Nucleus accumbens (tissue), 56 donors: ENCODE measurements at places on chromosomes 4 and X.

DNA sequence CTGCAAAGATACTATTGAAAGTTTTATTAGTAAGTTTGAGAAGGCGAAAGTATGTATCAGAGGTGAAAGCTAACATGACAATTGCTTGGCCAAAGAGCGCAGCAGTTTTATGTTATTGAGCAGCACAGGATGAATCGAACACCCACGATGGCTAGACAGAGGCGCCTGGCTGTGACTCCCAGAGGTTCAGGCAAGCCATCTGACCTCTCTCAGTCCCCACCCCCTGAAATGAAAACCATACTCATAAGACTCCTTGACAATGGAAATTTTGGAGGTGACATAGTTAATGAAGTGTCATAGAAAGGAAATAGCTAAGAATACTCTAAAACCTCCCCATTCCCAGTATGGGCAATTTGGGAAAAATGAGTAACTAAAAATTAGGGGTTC, 70.6 kb downstream of the MGST2 start:
- no peak for DNase-seq

GRCh38 chr4:107183155-107183774, 147.2 kb upstream of the DKK2 start:
- DNase-seq: no peak

DNA sequence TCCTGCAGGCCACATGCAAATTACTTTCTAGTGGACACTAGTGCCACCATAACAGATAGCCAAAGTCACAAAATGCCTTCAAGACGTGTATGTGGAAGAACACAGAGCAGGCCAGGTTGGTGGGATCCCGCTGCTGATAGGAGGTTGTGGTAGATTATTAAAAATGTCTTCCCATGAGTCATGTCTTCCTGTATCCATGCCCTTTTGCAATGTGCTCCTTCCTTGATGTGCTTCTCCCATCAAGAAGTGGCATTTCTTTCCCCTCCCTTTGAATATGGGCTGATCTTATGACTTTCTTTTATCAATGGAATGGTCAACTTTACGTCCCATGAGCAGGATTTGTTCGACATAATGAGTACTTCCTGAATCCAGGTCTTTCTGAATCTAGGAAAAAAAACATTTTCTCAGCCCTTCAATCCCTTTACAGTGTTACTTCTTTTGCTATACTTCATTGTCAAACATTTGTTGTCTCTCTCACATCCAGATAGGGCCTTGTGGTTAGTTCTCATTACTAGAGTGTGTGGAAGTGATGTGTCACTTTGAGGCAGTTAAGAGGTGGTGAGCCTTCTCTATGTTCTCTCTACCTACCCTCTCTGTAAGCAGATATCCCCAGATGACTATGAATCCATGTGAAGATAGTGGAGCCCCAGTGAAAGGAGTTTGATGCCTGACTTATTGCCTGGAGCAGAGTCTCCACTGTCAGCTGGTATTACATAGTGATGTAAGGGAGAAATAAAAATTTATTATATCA, 519.2 kb upstream of the DIPK2B start:
- no peak for DNase-seq

GRCh38 chr4:100816436-100817045, 298.7 kb upstream of the EMCN start:
- no peak for DNase-seq

GRCh38 chr4:80913381-80913780, 117.1 kb upstream of the BMP3 start:
- no peak for DNase-seq

- peak; percentile 53 for DNase-seq
Observed at GRCh38 chr4:140151699-140152012, 2.3 kb downstream of the MAML3 start.

DNA sequence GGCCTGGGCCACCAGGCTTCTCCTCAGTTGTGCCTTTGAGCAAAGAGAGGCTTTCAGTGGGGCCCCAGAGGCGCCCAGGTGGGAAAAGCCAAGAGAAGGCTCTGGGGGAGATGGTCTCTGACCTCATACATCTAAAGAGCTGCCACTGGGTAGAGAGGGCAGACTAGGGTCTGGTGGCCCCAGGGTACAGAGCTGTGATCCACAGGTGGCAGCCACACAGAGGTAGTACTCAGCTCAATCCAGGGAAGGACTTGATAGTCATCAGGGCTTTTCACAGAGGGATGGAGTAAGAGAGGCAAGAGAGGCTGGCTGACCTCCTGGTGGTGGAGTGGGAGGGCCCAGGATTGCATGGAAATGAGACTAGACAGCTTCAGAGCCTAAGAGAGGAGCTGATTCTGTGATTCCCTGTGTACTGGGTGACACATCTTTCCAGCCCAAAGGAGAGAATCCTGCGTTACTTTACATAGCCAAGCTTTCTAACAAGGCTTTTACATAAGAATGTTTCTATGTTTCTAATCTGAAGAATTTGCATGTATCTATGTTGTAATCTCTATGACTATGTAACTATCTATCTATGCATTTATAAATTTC, 53.2 kb upstream of the PJA1 start:
- DNase-seq: no peak

DNA sequence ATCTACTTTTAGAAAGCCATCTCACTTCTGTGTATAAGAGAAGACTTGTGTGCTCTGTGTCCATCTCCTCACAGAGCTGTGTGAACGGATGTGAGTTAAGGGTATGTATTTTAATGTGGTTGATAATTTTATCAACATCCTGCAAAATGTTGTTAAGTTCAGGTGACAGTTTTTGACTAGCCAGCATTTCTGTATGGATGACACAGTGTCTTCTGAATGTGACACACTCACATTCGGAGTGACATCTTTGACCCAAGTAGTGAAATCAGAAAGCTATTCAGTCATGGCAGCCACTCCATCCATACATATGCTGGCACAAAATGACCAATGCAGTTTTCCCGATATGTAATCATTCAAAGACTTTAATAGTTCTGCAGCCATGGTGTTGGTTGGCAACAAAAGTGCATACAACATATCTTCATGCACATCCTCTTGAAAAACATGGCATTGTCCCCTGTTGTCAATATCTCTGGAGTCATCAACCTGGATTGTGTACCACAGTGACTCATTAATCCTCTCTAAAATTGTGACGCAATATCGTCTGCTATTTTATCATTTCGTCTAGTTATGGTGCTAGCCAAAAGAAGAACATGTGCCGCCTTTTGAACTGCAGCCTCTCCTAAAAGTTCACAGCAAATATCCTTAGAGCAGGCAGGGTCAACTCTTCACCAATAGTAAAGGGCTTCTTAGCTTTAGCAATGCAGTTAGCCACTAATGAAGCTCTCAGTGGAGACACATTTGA, 6.8 kb upstream of the FGF2 start:
- no peak for DNase-seq

- no peak for DNase-seq
Observed at GRCh38 chr4:110310795-110311194, 112.4 kb upstream of the ELOVL6 start.

DNA sequence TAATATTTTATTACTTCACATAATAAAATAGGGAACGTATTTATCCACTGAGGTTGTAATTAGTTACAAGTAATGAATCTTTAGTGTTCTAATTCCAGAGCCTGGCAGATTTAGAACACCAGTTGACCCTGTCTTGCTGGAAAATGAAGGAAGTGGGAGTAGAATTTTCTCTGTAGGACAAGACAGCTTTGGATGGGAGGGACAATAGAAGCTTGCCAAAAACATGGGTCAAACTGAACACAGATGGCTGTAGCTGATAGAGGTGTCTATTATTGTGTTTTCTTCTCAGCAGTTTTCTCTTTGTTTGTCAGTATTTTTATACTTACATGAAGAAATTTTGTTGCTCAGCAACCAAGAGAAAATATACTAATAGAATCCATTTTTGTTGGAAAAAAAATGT, 20.2 kb downstream of the FAT4 start:
- DNase-seq: no peak

DNA sequence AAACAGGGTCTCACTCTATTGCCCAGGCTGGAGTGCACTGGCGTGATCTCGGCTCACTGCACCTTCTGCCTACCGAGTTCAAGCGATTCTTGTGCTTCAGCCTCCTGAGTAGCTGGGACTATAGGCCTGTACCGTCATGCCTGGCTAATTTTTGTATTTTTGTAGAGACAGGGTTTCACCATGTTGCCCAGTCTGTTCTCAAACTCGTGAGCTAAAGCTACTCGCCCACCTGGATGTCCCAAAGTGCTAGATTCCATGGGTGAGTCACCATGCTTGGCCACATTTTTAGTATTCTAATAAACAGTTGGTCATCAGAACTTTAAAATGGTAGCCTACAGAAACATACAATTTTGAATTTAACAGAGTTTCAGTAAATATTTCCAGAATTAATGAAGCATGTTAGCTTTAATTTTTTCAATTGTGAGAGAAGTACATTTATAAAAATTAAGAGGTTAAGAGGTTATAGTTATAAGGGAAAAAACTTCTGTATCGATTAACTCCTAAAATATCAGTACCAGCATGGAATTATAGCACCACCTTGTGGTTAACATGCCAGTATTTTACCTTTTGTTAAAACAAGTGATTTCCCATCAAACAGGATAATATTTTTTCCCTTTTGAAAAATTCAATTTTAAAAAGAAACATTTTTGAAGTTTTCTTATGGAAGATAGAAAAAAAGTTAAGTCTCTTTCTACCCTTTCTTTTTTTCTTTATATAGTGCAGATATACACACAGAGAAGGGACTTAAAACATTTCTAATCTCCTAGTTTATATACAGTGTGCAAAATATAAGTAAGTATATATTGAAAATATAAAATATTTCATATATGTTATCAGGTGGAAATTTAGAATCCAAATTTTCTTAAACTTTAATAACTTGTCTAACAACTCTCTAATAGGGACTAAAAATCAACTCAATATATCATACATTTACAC, 35.4 kb downstream of the CEP44 start:
- DNase-seq: no peak

DNA sequence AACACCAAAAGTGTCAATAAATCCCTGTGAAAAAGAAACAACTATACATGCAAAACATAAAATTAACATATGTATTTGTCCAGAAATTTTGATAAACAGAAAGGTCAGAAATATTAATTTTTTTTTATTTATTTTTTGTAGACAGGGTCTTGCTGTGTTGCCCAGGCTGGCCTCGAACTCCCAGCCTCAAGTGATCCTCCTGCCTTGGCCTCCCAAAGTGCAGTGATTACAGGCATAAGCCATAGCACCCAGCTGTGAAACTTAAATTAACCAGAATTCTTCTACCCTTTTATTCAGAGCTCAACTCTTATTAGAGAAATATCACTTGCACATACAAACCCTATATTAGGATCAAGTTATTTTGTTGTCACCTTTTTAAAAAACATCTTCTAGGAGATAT, 16.2 kb downstream of the ANAPC10 start:
- DNase-seq: no peak

DNA sequence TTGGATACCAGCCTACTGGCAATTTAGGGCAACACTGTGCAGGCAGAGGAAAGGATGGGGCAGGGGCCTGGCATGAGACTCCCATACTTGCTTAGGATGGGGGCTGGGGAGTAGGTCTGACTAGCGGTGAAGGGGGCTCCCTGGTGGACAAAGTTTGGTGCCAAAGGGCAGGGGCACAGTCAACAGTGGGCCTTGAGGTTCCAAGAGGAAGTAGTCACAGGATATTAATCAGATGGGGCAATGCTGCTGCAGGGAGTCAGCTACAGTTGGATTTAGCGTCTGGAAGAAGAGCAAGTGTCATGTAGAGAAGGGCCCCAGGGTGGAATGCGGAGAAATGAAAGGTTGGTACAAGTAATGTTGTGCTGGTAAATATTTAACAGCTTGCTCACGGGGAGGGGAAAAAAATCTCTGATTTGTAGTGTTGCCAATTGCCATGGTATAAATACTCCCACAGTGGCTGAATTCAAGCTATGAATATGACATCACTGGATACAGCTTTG, 139.4 kb downstream of the PJA1 start:
- no peak for DNase-seq

- DNase-seq: no peak
Observed at GRCh38 chr4:146278986-146279385, 64.6 kb downstream of the REELD1 start.

- DNase-seq: no peak
Observed at GRCh38 chrX:132483488-132483887, 5.3 kb downstream of the MBNL3 start.

GRCh38 chr4:182741914-182742313, 175.3 kb downstream of the DCTD start:
- no peak for DNase-seq

- no peak for DNase-seq
Observed at GRCh38 chr4:99624141-99624719, 33.4 kb downstream of the C4orf54 start.

DNA sequence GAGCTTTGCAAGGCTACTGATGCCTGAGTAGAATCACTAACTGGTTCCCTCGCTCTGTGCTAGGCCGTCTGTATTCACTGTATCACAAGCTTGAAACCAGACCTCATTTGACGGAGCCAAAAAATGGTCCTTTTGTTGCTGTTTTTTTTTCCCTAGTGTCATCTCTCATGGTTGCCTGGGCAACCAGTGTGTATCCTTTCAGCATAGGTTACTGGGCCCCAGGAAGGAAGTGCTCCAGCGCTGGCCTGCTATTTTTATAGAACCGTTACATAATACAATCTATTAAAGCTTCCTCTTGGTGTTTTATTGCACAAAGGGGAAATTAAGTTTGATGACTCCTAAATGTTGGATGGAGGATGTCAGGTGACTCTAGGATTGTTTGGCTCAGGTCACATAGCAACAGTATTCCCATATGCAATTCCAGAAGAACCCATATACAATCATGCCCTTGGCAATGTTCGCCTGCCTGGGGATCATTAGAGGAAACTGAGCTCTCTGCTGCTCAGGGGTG, 220.4 kb downstream of the SPRY1 start:
- peak; percentile 19 for DNase-seq

DNA sequence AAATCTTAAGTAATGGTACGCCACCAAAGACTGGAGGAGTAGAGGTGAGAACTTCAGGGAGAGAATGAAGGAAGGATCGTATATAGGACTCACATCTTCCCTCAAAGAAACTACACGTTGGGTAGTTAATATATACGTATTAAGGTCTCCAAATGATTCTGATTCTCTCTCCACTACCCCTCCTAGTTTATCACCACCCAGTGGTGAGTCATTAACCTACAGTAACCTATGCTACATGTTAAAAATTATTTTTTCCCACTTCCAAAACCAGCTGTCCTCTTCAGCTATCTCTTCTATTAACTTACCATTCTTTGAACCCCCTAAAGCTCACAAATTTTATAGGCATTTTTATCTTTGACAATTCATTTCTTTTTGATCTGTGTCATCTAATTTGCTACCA, 69.7 kb downstream of the RPS6KA6 start:
- no peak for DNase-seq

DNA sequence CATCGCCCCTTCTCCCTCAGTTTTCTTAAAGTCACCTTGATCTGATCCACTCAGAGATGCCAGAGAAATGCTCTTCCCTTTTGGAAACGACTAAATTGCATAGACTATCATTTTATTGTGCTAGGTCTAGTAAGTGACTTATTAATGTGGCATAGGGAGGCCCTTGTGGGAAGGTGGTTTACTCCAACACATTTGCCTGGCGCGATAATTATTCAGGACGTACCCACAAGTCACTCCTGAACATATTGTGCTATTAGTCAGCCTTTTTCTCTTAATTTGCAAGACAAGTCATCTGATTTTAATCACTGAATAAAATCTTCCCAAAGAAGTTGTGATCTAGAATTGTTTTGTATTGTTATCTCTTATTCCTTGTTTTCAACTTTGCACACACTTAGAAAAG, 7.6 kb downstream of the ENPEP start:
- DNase-seq: no peak
